Activated CD8-positive, alpha-beta T cell treated with anti-CD3 and anti-CD28 coated beads, Interleukin-2, amount 10 ng/mL, durations not matched to agents 7 days and 5 days (primary cell): ENCODE measurements at places on chromosomes 7 and 10. TPM values are rescaled to one million over a fixed set of nuclear protein-coding genes. Genes with fewer than 3 reads are reported as not detected.

The ADRB1 gene
- total RNA-seq, result 0.29 TPM

- H3K4me3 ChIP-seq, result no peak overlapping the region
- no peak overlapping the region for H3K27ac ChIP-seq
- H3K4me1 ChIP-seq, result no peaks in the 10 kb centered on the region
- no peak for DNase-seq
- no peaks in the 10 kb centered on the region for H3K27me3 ChIP-seq
These were observed 518.8 kb downstream of the PTPRN2 start for GRCh38 chr7:158068853-158069252.

GRCh38 chr7:116673457-116673865 is 1.5 kb downstream of the MET start:
- H3K4me3 ChIP-seq, result no peak overlapping the region
- DNase-seq, result no peak
- peaks cover 58% of the 10 kb centered on the region for H3K27me3 ChIP-seq
- H3K36me3 ChIP-seq, result no peaks in the 10 kb centered on the region
- no peak overlapping the region for H3K27ac ChIP-seq
- peaks cover 7% of the 10 kb centered on the region for H3K4me1 ChIP-seq

The ACTR3C gene
- total RNA-seq, result 4.6 TPM

DNA sequence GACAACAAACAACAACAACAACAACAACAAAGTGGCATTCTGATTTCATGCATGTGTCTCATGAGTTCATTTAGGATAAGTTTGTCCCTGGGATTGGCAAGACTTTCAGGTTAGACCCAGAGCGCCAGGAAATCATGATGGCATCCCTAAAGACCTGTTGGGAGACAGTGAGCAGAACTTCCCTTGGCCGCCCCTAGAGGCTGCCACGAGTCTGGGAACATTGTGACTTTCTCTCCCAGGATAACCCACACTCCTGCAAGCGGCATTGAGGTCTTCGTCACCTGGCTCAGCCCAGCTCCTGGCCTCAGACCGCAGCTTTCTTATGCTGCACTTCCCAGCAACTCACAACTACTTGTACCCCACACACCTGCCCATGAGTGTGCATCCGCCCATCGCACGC is 80.5 kb upstream of the RNF32 start:
- no peaks in the 10 kb centered on the region for H3K4me1 ChIP-seq
- H3K36me3 ChIP-seq, result no peaks in the 10 kb centered on the region
- peaks cover 7% of the 10 kb centered on the region for H3K27me3 ChIP-seq
- DNase-seq, result no peak
- H3K4me3 ChIP-seq, result no peak overlapping the region

- no peak overlapping the region for H3K27ac ChIP-seq
- peaks cover 30% of the 10 kb centered on the region for H3K27me3 ChIP-seq
- no peak overlapping the region for H3K4me3 ChIP-seq
- H3K36me3 ChIP-seq, result no peaks in the 10 kb centered on the region
- H3K4me1 ChIP-seq, result peaks cover 17% of the 10 kb centered on the region
These were observed 26.8 kb downstream of the EN2 start for GRCh38 chr7:155484483-155485399.

- peaks cover under 1% of the 10 kb centered on the region for H3K27me3 ChIP-seq
- H3K4me3 ChIP-seq, result no peak overlapping the region
- H3K36me3 ChIP-seq, result no peaks in the 10 kb centered on the region
- H3K27ac ChIP-seq, result no peak overlapping the region
These were observed 172.8 kb downstream of the TAX1BP1 start for GRCh38 chr7:27912751-27913150.

The CTBP2 gene
- total RNA-seq, result 0.40 TPM

- no peaks in the 10 kb centered on the region for H3K4me1 ChIP-seq
- no peaks in the 10 kb centered on the region for H3K36me3 ChIP-seq
- no peak for DNase-seq
- no peak overlapping the region for H3K4me3 ChIP-seq
These were observed 15.5 kb upstream of the CCAR1 start for GRCh38 chr10:68705548-68705947.

DNA sequence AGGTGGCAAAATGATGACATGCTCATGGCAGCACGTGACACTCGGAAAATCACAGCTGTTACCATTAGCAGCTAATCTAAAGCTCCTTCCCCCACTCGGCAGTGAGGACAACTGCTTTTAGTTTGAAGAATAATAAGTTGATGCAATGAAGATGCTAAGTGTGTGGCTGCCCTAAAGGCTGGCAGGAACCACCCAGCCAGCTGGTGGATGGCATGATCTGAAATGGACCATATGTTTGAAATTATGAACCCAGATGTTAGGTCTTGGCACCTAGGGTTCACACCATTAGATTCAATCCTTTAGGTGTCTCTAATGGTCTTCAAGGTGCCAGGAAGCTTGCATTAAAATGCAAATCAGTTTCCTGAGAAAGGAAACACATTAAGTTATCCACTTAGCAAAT is 230.1 kb downstream of the WDR11 start:
- no peaks in the 10 kb centered on the region for H3K4me1 ChIP-seq
- no peaks in the 10 kb centered on the region for H3K36me3 ChIP-seq
- no peak overlapping the region for H3K4me3 ChIP-seq
- no peak overlapping the region for H3K27ac ChIP-seq
- H3K27me3 ChIP-seq, result no peaks in the 10 kb centered on the region

The FEZF1 gene
- total RNA-seq, result not detected

The FRMPD2 gene
- not detected for total RNA-seq

DNA sequence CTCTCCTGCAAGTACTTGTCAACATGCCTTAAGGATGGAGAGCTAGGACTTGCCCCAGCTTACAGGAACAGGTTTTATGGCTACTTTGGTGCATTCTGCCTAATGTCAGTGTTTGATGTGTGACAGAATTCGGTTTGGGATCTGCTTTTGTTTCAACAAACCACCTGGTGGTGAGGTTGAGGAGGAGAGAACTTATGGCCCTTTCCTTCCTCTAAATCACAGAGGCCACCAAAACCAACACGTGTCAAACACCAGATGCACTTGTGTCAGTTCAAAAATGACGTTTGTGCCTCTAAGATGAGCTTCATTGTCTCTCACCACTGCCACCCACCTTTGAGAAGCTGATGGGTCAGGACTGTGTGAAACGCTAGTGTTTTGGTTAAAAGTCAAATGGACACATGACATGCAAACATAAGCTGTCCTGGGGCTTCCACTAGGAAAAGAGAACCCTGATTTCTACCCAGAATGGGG is 83.9 kb downstream of the OSBPL3 start:
- H3K27ac ChIP-seq, result peak overlapping the region; percentile 52
- no peaks in the 10 kb centered on the region for H3K27me3 ChIP-seq
- H3K36me3 ChIP-seq, result peaks cover 20% of the 10 kb centered on the region
- DNase-seq, result peak; percentile 65

- H3K4me3 ChIP-seq, result no peak overlapping the region
- H3K36me3 ChIP-seq, result no peaks in the 10 kb centered on the region
- H3K4me1 ChIP-seq, result peaks cover 10% of the 10 kb centered on the region
- peaks cover 28% of the 10 kb centered on the region for H3K27me3 ChIP-seq
- no peak overlapping the region for H3K27ac ChIP-seq
These were observed 63.6 kb upstream of the IFRD1 start for GRCh38 chr7:112386619-112387018.

GRCh38 chr7:51369746-51370145 is 53.1 kb upstream of the COBL start:
- no peak overlapping the region for H3K4me3 ChIP-seq
- no peaks in the 10 kb centered on the region for H3K36me3 ChIP-seq
- peak; percentile 22 for DNase-seq
- H3K27me3 ChIP-seq, result no peaks in the 10 kb centered on the region
- no peak overlapping the region for H3K27ac ChIP-seq

GRCh38 chr7:50229964-50230363 is 74.6 kb upstream of the IKZF1 start:
- H3K4me1 ChIP-seq, result peaks cover 51% of the 10 kb centered on the region
- peaks cover 57% of the 10 kb centered on the region for H3K36me3 ChIP-seq
- no peak for DNase-seq
- H3K27me3 ChIP-seq, result no peaks in the 10 kb centered on the region

GRCh38 chr7:69228212-69228811 is 370.0 kb upstream of the AUTS2 start:
- H3K27ac ChIP-seq, result no peak overlapping the region
- H3K4me1 ChIP-seq, result no peaks in the 10 kb centered on the region
- H3K36me3 ChIP-seq, result no peaks in the 10 kb centered on the region
- H3K27me3 ChIP-seq, result no peaks in the 10 kb centered on the region

GRCh38 chr10:127945341-127945758 is 38.4 kb downstream of the PTPRE start:
- no peaks in the 10 kb centered on the region for H3K27me3 ChIP-seq
- DNase-seq, result no peak
- H3K4me3 ChIP-seq, result no peak overlapping the region
- no peaks in the 10 kb centered on the region for H3K36me3 ChIP-seq
- H3K4me1 ChIP-seq, result no peaks in the 10 kb centered on the region
- no peak overlapping the region for H3K27ac ChIP-seq

The UPK3B gene
- 0.92 TPM for total RNA-seq

The SORCS3 gene
- not detected for total RNA-seq

GRCh38 chr10:803041-803741 is 113.7 kb upstream of the DIP2C start:
- no peaks in the 10 kb centered on the region for H3K27me3 ChIP-seq
- no peak overlapping the region for H3K4me3 ChIP-seq
- H3K27ac ChIP-seq, result no peak overlapping the region
- peaks cover 32% of the 10 kb centered on the region for H3K36me3 ChIP-seq

The OR9A2 gene
- total RNA-seq, result not detected

The ELOVL3 gene
- total RNA-seq, result not detected

- no peaks in the 10 kb centered on the region for H3K27me3 ChIP-seq
- H3K4me3 ChIP-seq, result no peak overlapping the region
- no peak overlapping the region for H3K27ac ChIP-seq
- DNase-seq, result no peak
- H3K4me1 ChIP-seq, result no peaks in the 10 kb centered on the region
These were observed 525.6 kb upstream of the ADARB2 start for GRCh38 chr10:2262878-2263277.

- no peaks in the 10 kb centered on the region for H3K4me1 ChIP-seq
- no peaks in the 10 kb centered on the region for H3K27me3 ChIP-seq
- no peak overlapping the region for H3K4me3 ChIP-seq
- no peak for DNase-seq
These were observed 298.2 kb downstream of the SORCS1 start for GRCh38 chr10:106866244-106866845.

GRCh38 chr7:77570330-77571011 is 33.4 kb downstream of the PTPN12 start:
- no peaks in the 10 kb centered on the region for H3K27me3 ChIP-seq
- H3K4me3 ChIP-seq, result no peak overlapping the region
- H3K4me1 ChIP-seq, result no peaks in the 10 kb centered on the region
- H3K36me3 ChIP-seq, result no peaks in the 10 kb centered on the region

DNA sequence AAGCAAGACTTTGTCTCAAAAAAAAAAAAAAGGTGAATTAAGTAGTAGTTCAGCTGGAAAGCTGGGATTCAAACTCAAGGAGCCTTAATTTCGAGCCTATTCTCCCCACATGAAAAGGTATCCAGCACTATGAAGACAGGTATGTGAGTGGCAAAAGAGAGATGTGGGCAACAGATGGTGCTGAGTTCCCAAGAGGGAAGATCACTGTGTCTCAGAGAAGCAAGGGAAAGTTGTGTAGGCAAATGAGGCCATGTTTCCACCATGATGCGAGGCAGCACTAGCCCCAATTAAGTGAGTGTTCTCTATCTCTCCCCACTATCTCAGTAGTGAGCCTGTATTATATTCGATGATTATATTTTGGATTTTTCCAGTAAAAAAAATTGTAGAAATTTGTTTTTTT is 19.8 kb upstream of the ST7 start:
- H3K4me1 ChIP-seq, result peaks cover 7% of the 10 kb centered on the region
- H3K4me3 ChIP-seq, result no peak overlapping the region
- H3K27me3 ChIP-seq, result peaks cover 28% of the 10 kb centered on the region
- DNase-seq, result no peak

DNA sequence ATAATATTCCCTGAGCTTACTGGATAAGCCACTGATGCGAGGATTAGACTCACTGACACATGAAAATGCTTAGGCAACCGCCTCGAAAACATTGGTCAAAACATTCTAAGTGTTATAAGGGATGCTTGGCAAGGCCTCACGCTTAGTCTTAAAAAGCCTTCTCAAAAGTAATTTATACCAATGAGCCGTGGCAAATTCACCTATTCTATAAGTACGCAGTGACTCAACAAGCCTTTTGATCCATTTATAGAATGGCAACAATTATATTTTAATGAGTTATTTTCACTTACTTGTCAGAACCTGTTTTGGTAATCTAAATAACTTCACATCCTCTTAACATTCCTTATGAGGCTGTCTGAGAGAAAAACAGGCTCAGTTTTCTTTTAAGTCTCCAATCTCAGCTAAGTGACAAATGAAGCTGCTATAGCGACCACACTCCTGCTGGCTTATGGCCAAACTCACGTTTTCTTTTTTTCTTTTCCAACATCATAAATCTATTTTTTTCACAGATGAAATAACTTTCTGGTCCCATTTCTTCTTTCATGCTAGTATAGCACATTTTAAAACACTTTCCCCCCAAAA is 121.2 kb upstream of the AFAP1L2 start:
- no peaks in the 10 kb centered on the region for H3K27me3 ChIP-seq
- H3K4me1 ChIP-seq, result peaks cover 77% of the 10 kb centered on the region
- peaks cover 10% of the 10 kb centered on the region for H3K36me3 ChIP-seq
- peak overlapping the region; percentile 94 for H3K27ac ChIP-seq
- DNase-seq, result no peak
- H3K4me3 ChIP-seq, result peak overlapping the region; percentile 84

The FGFR2 gene
- total RNA-seq, result not detected

DNA sequence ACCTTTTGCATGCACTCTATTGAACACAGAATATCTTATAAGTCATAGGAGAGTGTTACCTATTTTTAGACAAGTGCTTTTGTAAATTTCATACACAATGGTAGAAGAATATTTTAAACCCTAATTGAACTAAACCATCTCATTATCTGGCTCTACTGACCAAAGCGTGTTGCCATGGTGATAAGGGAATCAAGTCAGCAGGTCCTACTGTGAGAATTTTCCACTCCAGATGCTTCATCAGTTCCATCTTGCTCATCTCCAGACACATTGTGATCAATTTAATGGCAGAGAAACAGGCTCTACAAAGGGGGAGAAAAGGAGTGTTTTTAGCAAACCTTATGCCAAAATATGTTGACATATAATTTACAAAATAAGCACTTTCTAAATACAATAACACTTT is 621.9 kb upstream of the GHITM start:
- H3K36me3 ChIP-seq, result no peaks in the 10 kb centered on the region
- H3K4me3 ChIP-seq, result no peak overlapping the region
- no peak for DNase-seq
- H3K4me1 ChIP-seq, result no peaks in the 10 kb centered on the region
- H3K27ac ChIP-seq, result no peak overlapping the region
- no peaks in the 10 kb centered on the region for H3K27me3 ChIP-seq

The CFAP70 gene
- total RNA-seq, result 0.40 TPM

GRCh38 chr10:103480521-103480920 is 1.5 kb upstream of the CALHM3 start:
- DNase-seq, result no peak
- no peaks in the 10 kb centered on the region for H3K36me3 ChIP-seq
- H3K4me1 ChIP-seq, result peaks cover 46% of the 10 kb centered on the region
- peak overlapping the region; percentile 15 for H3K27ac ChIP-seq

DNA sequence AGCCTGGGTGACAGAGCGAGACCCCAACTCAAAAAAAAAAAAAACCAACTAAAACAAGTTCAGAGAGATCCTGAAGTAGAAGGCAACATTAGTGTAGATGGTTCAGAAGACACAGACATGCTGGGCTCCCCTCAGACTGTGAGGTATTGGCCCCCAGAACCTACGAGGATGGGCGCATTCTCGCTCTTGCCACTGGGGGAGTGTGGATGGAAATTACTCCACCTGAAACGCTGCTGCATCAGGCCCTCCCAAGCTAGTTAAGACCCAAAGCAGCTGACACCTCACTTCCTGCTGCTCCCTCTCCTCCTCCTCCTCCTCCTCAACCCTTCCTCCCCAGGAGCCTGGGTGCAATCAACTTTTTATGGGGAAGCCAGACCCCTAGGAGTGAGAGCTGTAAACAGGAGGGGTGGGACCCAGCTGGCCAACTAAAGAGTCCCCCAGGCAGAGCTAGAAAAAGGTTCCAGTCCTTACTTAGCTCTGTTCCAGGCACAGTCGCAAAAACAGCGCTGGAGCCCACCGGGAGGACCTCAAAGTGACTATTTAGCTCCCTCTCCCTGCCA is 7.4 kb downstream of the SH3PXD2A start:
- no peak overlapping the region for H3K27ac ChIP-seq
- DNase-seq, result peak; percentile 56
- peaks cover 23% of the 10 kb centered on the region for H3K4me1 ChIP-seq
